ENCODE measurements at places on chromosomes 2 and 18.
A peak's percentile ranks its signal among the peaks of the same experiment; 100 is the strongest.

DNA sequence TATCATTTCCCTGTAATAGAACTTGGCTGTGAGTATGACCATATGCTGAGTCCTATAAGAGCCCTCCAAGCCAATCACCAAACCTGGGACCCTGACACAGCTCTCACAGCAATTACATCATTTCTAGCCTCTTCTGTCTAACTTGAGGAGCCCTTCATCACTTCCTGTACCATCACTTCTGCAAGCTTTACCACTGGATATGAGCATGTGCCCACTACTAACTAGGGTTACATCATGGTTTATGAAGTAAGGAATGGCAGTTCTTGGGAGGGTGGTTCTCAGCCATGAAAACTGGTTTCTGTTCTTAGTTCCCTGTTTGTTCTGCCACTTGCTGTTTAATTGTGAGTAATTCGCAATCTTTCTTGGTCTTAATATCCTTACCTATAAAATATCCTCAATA is 31.0 kb upstream of the EPB41L3 start:
- DNase-seq = no peak

DNA sequence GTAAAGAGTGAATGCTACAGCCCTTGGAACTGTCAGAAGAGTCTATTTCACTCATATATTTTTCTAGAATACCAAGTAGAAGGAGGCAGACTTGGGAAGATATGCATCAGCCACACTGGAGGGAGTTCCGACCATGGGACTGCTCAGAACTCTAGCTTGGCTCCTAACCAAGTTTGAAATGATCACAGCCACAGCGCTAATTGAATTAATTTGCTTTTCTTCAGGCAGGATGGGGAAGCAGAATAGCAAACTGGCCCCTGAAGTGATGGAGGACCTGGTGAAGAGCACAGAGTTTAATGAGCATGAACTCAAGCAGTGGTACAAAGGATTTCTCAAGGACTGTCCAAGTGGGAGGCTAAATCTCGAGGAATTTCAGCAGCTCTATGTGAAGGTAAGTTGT is 51.4 kb downstream of the VSNL1 start:
- DNase-seq = no peak

- no peak for DNase-seq
Measured at GRCh38 chr2:239157771-239158170, 243.0 kb downstream of the HDAC4 start.

- no peak for DNase-seq
Measured at GRCh38 chr18:79392226-79392625, 3.5 kb upstream of the NFATC1 start.

GRCh38 chr2:222939208-222939856 is 78.5 kb downstream of the ACSL3 start:
- DNase-seq = peak; percentile 30

DNA sequence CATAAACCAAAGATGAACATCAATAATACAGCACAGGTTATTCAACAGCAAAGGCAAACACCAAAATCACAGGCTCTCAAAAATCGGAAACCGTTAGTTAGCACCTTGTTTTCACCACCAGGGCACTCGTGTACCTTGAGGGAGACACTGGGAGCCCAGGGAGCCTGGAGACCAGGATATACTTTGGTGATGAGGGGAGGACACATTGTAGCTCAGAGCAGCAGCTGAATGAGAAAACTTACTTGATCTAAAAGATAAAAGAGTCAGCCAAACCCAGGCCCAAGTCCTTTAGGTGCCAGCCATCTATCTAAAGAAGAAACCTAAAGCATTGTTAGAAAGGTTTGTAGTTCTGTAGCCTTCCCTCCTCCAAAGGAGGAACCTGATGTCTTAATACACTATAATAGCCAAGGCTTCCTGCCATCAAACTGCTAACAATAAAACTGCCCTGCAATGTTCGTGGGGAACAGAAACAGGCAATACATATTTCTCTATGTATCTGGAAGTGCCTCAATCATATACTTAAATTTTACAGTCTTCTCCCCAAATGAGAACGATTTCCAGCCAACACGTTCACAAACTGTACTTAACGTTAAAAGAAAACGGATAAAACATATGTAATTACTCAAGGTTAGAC is 19.3 kb downstream of the BCL11A start:
- no peak for DNase-seq
